ENCODE measurements at places on chromosomes 1 and 21.

GRCh38 chr1:169307176-169307575 is 60.4 kb downstream of the NME7 start:
- no peak for DNase-seq

GRCh38 chr1:219576931-219577730 is 35.8 kb downstream of the ZC3H11B start:
- no peak for DNase-seq

- DNase-seq = no peak
Measured at GRCh38 chr1:10001016-10001665, 4.1 kb downstream of the RBP7 start.

DNA sequence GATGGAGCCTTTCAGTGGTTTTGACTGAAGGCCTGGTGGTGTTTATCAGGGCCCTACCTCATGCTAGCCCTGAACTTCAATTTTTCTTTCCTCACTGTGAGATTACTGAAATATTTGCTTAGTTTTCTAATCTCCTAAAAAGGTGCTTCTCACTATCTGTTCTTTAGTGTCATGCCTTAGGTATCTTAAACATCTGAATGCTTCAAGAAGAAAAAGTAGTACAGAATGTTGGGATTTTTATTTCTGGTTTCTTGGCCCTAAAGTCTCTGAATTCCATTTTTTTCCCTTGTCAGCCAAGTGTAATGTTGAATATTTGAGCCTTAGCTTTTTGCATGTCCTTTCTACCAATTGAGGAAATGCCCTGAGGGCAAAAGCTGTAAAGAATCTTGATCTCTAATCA is 47.9 kb upstream of the PRKACB start:
- DNase-seq = no peak

DNA sequence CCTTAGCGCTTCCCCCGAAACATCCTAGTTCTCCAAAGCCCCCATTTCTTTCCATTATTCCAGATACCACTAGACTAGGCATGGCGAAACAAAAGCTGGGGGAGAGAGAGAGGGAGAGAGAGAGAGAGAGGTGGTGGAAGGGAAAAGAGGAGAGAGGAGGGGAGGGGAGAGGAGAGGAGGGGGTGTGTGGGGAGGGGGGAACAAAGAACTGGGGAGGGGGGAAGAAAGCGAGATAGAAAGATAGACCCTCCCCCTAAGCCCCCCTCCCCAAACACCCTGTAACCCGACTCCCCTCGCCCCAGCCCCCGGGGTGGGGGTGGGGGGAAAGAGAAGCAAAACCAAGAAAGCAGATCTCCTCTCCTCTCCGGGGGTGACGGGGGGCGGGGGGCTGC is 352 bp downstream of the MEX3A start:
- no peak for DNase-seq

GRCh38 chr1:21447311-21447710 is 7.4 kb downstream of the NBPF3 start:
- no peak for DNase-seq

- DNase-seq = no peak
Measured at GRCh38 chr1:225645194-225645895, 7.6 kb downstream of the ENAH start.

GRCh38 chr1:199002661-199003060 is 363.8 kb downstream of the PTPRC start:
- DNase-seq = no peak

DNA sequence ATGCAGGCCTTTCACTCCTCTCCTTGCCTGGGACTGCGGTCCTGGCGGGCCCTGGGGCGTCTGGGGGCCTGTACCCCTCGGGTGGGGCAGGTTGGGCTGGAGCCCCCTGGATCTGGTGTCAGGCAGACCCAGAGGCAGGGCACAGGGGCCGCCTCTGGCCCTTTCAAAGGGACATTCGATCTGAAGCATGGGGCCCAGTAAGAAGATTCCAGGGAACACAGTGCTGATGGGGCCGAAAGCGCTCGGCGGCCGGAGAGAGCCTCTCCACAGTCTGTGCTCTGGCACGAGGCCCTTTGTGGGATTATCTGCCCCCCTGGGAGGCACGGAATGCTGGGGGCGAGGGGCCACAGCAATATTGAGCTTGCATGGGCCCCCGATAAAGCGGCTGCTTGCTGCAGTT is 15.2 kb downstream of the PRDM16 start:
- no peak for DNase-seq

DNA sequence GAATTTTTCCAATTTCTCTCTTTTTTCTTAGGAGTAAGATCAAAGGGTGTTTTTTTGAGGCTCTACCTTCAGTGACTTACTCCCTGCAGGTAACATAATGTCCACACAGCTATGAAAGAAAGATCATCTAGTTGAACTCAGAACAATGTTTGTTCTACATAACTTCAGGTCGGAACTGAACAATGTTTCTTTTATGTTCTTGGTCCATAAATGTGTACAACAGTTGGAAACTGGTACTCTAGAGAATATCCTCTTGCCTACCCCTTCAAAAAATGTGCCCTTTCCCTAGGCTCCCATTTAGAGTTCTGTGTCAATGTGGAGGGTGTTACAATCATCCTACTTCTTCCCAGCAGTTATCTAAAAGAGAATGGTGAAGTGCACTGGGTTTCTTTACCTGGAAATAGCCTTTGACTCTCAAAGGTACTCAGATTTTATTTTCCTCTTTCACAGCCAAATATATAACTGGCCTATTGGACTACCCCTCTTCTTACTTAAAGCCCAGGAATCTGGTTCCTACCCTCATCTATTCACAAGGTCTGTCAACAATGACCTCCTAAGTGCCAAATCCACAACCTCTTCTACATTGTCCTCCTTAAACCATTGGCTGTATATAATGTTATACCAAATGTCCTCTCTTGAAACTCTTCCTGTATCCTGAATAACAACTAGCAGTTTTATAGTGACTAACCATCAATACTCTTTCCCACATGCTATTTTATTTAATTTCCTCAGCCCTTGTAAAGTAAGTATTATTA is 42.3 kb downstream of the CD58 start:
- no peak for DNase-seq

- DNase-seq = no peak
Measured at GRCh38 chr1:152461544-152461943, 47.5 kb upstream of the CRNN start.

GRCh38 chr1:156751451-156751756 is at the start of gene HDGF:
Gene HDGF, minus strand, starts transcription at chr1:156751675. Its CDS starts 246 bp downstream, at chr1:156751429.
- DNase-seq = no peak

- DNase-seq = no peak
Measured at GRCh38 chr1:223780949-223781348, 64.8 kb downstream of the TP53BP2 start.

- DNase-seq = no peak
Measured at GRCh38 chr1:17819129-17819802, 64.1 kb downstream of the ACTL8 start.

DNA sequence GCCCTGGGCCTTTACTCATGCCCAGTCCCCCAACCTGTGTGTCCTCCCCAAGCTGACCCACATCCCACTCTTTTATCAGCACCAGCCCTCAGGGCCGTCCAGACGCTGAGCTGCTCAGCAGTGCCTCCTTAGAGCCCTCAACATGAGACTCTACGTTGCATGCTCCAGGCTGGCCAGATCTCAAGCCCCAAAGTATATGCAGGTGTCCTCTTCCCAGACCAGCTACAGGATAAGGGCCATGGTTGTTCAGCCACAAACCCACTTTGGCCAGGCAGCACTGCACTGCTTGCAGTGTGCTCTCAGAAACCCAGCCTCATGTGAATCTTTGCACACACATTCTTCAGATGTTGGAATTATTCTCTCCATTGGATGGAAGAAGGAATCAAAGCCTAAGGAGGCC is 6.0 kb downstream of the CITED4 start:
- no peak for DNase-seq

DNA sequence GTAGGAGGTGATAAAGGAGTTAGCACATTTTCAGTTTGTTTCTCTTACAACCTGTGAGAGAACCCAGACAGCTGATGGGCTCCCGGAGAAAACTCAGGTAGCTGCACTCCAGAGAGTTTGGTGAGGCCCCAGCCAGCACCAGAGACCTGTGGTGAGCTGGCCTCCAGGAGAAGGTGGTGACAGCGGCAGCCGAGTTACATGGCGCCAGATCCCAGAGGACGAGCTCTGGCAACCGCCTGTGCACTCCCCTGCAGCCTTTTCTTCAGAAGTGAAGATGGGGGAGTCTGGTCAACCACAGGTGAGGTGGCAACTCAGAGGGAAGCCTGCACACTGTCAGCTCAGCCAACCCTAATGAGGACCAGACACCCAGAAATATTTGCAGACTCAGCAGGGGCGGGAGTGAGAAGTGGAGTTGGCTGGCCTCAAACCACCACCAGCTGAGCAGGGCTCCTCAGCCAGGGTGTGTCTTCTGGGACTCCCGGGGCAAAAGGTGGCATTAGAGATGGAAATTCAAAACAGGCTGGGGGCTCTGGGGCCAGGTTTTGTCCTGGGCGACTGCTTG is 209.7 kb downstream of the SETD4 start:
- no peak for DNase-seq

- DNase-seq = peak; percentile 13
Measured at GRCh38 chr1:160863774-160864131, 1.1 kb upstream of the CD244 start.

DNA sequence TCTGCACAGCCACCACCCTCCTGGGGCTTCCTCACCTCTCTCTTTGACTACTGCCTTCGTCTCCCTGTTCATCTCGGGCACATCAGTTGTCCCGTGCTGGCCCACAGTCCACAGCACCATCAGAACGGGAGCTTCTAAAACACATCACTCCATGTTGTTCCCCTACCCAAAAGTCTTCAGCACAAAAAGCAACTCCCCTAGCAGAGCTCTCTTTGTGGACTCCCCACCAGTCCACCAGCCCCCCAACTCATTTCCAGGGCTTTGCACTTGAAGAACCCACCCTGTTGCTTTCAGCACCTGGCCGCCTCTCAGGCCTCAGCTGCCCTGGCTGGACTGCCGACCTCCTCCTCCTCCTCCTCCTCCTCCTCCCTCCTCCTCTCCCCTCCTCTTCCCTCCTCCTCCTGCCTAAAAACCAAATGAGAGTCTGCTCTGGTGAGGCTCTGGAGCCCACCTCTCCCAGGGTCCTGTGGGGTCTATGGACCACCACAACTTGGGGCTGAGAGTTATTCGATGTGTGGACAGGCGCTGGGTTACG is 251.2 kb upstream of the VAMP3 start:
- no peak for DNase-seq

All from stimulated activated naive B cell treated with anti-CD40 and anti-IgM and Interleukin-4, amounts not matched to agents 10 μg/mL and 1 μg/mL and 100 μg/mL, for 72 hours (primary cell).